Suppressor macrophage treated with lipopolysaccharide for 4 hours (primary cell): ENCODE measurements at places on chromosomes 6 and 20.
A peak's percentile ranks its signal among the peaks of the same experiment; 100 is the strongest.

DNA sequence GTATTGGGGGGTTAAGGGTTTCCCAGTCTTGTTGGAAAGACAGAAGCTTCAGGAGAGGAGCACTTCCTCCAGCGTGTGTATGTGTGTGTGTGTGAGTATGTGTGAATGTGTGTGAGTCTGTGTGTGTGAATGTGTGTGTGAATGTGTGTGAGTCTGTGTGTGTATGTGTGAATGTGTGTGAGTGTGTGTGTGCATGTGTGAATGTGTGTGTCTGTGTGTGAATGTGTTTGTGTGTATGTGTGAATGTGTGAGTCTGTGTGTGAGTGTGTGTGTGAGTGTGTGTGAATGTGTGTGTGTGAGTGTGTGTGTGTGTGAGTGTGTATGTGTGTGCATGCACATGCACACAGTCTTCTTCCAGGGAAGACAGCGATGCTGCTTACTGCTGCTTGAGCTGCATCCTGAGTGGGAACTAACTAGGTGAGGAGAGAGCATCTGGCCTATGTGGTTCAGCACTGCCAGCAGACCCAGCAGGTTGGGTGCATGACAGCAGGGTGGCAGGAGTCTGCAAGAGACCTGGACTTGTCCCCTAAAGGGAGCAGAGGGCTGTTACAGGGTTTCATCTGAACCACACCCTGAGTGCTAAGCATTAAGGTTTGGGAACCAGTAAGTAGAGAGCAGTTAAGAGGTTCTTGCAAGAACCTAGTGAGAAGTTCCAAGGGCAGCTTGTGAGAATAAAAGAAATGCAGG is 22.7 kb upstream of the CCND3 start:
- no peak for DNase-seq

DNA sequence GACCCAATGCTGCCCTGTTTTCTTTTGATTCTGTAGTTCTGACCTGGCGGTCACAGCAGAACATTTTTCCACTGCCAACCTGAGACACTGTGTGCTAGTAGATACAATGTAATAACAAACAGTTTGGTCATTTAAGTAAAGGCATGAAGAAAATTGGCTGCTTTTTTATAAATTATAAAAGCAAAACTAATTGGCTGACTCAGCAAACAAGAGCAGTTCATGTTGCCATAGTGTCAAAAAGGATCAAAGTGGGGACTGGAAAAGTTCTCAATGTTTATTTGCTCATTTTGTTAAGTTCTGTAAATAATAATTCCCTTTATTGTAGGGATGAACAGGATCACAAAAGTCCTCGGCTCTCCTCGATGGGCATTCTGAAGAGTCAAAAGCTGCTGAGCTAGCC is 599.5 kb downstream of the PKHD1 start:
- DNase-seq = no peak

DNA sequence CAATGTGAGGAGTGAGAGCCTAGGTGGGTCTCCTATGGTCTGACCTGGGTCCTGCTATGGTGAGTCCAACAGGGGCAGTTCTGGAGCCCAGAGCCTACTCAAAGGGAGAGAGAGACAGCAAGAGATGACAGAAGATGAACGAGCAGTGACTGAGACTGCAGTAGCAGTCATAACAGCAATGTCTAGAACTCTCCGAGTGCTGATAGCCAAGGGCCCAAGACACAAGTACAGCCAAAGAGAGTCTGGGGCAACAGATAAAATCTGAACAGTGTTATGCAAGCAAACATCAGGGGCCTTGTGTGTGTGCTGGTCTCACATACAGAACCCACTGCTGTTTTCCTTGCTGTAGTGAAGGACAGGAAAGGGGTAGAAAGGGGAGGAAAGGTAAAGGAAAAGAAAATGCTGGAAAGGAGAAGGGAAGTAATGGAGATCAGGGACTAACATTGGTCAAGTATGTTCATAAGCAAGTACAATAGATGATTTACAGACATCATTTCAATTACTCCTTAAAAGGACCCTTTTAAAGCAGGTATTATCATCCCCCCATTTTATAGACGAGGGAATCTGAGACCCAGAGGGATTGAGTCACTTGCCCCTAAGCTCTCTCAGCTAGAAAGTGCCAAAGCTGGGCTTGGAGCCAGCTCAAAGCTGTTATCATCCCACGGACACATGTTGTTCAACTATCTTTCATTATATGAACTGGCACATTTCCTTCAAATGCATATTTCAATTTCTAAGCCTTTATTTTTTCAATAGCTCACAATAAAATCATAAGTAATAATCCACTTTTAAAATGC is 182.3 kb upstream of the RAB32 start:
- no peak for DNase-seq

DNA sequence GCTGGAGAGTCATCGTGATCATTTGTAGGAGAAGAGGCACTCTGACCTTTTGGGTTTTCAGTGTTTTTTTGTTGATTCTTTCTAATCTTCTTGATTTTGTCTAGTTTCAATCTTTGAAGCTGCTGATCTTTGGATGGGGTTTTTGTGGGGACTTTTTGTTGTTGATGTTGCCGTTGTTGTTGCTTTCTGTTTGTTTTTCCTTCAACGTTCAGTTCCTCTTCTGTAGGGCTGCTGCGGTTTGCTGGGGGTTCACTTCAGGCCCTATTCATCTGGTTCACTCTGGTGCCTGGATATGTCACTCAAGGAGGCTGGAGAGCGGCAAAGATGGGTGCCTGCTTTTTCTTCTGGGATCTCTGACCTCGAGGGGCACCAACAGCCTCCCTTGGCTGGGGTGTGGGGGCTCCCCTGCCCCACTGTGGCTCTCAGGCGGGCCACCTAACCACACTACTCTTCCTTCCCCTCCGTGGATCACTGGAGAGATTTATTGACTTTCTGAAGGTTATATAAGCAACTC is 21.5 kb upstream of the TMEM244 start:
- DNase-seq = peak; percentile 79

DNA sequence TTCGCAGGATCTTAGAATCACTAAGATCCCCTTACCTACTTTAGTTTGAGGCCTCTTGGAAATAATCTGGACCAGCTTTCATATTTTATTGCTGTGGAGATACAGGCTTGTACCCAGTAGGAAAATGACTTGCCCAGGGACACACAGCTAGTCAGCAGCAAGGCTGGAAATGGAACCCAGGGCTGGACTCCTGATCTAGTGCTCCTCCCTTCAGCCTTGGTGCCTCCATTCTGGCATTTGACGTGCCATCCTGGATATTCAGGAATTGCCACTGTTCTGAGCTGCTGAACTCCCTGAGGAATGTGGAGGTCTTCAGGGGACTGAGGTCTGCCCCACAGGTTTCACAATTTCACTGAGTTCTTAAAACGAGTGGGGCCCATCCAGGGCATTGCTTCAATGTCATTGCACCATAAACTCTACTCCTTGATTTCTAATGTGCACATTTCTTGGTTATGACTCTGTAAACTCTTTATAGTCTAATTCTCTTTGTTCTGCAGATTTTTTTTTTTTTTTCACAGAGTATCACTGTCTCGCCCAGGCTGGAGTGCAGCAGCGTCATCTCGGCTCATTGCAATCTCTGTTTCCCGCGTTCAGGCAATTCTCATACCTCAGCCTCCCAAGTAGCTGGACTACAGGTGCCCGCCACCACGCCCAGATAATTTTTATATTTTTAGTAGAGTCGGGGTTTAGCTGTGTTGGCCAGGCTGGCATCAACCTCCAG is 26.7 kb upstream of the CDKN1A start:
- DNase-seq = no peak

DNA sequence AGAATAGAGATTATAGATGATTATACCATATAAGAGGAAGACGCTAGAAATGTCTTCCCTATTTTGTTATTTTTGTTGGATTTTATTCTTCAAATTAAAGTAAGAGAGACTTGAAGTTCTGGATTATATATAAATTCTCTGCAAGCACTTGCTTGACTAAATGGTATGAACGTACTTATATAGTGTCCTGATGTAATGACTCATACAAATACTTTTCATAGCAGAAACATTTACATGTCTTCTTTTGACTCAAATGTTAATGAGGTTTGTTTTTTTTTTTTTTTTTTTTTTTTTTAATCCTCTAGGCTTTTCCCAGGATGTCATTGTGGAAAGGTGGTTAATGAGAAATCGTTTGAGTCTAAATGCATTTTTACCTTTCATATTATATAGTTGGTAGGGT is 55.0 kb downstream of the PDE7B start:
- DNase-seq = no peak

GRCh38 chr6:21022343-21023107 is 488.3 kb downstream of the CDKAL1 start:
- no peak for DNase-seq

DNA sequence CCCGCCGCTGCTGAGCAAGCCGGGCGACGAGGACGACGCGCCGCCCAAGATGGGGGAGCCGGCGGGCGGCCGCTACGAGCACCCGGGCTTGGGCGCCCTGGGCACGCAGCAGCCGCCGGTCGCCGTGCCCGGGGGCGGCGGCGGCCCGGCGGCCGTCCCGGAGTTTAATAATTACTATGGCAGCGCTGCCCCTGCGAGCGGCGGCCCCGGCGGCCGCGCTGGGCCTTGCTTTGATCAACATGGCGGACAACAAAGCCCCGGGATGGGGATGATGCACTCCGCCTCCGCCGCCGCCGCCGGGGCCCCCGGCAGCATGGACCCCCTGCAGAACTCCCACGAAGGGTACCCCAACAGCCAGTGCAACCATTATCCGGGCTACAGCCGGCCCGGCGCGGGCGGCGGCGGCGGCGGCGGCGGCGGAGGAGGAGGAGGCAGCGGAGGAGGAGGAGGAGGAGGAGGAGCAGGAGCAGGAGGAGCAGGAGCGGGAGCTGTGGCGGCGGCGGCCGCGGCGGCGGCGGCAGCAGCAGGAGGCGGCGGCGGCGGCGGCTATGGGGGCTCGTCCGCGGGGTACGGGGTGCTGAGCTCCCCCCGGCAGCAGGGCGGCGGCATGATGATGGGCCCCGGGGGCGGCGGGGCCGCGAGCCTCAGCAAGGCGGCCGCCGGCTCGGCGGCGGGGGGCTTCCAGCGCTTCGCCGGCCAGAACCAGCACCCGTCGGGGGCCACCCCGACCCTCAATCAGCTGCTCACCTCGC is 1.5 kb downstream of the ARID1B start:
- DNase-seq = peak; percentile 37

DNA sequence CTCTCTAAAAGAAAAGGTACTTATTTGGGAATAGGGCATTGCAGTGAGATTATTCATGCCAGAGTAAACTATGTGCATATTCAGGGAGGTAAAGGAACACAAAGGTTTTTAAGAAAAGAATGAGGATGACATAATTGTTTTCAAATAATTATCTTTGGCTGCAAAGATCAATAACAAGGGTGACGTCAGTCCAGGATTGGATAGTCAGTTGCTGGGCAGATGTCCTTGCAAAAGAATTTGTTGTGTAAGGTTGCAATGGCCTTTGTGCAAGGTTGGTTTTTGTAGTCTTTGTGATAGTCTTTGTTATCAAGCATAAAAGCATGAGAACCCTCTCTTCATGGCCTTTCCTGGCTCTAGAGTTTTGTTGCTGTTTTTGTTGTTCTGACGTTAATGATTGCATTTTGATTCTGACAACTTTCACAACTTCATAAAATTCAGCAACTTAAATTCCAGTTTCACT is 17.7 kb downstream of the LOC128125822 start:
- DNase-seq = no peak

GRCh38 chr6:91691449-91691848 is 1104.6 kb upstream of the MAP3K7 start:
- no peak for DNase-seq

DNA sequence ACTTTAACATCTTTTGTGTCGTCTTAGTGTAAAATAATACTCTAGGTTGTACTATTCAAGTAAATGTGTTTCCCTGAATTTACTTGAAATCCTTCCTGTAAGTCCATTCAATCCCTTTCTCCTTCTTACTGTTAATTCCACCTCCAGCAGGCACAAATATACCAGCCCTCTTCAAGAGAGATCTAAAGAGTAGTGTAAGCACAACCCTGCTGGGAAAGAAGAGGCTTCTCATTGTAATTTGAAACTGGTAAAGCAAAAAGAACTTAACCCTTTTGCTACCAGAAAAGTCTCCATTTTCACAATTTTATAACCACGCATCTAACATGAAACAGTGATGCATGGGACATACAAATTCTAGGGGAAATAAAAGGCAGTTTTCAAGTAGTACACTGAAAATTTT is at the start of gene BMP5:
TSS of gene BMP5 (minus strand) at position 191 of the 400 bp plus-strand sequence. CDS start 725 bp downstream, outside the sequence.
- DNase-seq = no peak

DNA sequence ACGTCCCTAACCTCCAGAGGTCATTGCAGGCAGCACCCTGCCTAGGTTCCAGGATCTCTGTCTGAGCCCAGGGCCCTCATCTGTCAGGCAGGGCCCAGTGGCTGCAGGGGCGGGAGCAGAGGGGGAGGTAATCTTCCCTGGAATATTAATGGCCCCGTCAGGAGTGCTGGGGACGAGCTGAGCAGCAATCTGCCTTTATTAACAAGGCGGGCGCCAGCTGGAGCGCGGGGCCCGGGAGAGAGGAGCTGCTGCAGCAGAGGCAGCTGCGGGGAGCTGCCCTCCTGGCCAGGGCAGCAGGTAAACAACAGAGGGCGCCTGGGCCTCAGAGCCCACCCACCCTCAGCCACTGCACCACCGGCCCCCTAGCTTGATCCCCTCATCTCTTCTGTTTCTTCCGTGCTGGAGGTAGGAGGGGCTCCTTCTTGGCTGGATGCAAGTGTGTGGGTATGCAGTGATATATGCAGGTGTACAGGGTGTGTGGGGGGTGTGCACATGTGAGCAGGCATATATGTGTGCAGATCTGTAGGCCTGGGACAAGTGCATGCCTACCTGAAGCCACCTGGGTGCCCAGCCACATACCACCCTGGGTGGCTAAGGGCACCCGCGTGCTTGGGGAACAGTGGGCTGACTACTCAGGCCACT is 131.8 kb upstream of the MLN start:
- DNase-seq = no peak

GRCh38 chr20:59749301-59749700 is 145.0 kb downstream of the PHACTR3 start:
- DNase-seq = no peak

DNA sequence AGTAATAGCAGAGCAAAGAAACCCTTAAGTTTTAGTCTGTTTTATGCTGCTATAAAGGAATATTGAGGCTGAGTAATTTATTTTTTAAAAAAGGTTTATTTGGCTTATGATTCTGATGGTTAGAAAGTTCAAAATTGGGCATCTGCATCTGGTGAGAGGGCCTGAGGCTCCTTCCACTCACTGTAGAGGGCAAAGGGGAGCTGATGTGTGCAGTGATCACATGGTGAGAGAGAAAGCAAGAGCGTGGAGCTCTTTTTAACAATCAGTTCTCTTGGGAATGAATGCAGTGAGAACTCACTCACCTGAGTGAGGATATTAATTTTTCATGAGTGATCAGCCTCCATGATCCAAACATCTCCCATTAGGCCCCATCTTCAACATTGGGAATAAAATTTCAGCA is 36.4 kb upstream of the SAMD3 start:
- no peak for DNase-seq

DNA sequence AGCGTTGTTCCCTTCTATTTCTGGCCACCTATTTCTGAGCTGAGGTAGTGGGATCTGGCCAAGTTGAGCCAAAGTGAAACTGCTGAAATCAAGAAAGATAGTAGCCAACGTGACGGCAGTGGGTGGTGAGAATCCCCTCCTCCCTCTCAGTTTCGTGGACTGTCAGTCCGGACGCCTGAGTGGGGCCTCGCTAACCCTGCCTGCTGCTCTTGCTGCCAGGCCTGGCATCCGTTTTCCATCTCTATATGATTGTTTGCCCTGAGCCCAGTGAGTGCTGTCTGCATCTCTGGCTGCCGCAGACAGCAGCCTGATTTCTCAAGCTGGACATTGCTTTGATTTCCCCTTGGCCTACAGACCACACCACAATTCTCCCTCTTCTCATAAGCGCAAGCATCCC is 23.5 kb upstream of the PAX1 start:
- DNase-seq = no peak

GRCh38 chr6:133590814-133591213 is 298.1 kb upstream of the TCF21 start:
- no peak for DNase-seq
